ENCODE measurements at places on chromosomes 5 and 9.

DNA sequence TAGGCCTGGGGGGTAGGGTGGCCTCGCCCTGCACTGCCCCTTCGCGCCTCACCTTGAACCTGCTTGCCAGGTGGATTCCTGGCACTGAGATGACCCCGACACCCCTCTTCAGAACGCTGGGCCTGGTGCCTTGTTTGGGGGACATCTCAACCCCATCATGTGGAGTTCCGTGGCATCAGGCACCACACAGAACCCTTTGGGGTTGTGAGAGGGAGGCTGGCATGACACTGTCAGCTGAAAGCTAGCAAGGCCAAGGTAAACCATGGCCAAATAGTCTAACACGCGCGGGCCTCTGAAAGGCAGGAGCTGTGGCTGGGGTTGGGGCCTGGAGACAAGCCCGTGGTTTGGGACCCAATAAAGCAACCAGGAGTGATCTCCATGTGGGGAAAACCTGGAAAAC is 163.2 kb downstream of the FSTL4 start:
- DNase-seq: no peak

DNA sequence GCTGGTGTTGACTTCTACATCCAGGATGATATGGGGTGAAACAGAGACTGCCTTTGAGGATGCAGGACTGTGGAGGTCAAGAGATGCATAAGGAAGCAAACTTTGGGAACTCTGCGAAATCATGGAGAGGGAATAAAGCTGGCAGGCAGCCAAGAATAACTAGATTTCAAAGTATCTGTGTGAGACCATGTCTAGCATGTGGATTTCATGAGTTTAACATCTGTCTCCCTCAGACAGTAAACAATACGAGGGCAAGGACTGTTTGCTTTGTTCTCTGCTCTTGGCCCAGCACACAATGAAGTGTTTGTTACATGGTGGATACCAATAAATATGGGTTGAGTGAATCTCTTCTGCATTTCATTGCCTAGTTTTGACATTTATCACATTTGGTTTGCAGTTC is 71.3 kb downstream of the RASEF start:
- DNase-seq: no peak

- DNase-seq: peak; percentile 66
These were observed 13.9 kb upstream of the BASP1 start for GRCh38 chr5:17203329-17204132.

DNA sequence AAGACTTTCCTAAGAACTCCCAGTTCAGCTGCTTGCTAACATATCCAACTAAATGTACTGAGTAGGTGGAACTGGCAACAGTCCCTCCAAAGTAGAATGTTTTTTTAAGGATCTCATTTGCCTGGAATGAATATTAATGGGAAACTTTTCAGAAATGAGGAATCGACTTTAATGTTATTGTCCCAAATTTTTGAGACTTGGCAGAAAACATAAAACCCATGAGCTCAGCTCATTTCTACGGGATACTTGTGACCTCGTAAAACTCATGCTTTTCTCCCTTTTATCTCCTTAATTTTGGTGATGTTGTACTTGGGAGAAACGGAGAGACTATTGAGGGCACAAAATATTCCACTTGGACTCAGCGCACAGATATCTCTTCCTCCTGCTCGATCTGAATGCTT is 296.8 kb downstream of the EBF1 start:
- DNase-seq: no peak

GRCh38 chr9:124743686-124744348 is 27.3 kb downstream of the NR6A1 start:
- DNase-seq: no peak

GRCh38 chr9:24245988-24246387 is 299.7 kb downstream of the IZUMO3 start:
- peak; percentile 15 for DNase-seq

DNA sequence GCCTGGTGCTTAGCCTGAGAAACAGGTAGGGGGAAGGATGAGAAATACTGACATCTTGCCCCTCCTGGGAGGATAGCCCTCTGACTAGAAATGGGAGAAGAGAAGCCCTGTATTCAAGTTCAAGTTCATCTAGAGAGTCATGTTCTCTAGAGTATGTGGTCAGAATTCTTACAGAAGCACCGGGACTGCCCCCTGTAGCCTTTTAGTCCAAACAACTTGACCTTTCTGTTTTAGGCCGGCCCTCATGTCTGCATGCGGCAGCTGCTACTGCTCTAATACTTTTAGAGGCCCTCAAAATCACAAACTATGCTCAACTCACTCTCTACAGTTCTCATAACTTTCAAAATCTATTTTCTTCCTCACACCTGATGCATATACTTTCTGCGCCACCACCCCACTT is 47.7 kb downstream of the PHAX start:
- DNase-seq: no peak

GRCh38 chr5:33403187-33403586 is 37.6 kb upstream of the TARS1 start:
- DNase-seq: no peak

- DNase-seq: no peak
These were observed 62.9 kb downstream of the DRD1 start for GRCh38 chr5:175381130-175381529.

GRCh38 chr9:128611600-128612394 is 44.9 kb downstream of the DYNC2I2 start:
- DNase-seq: no peak

GRCh38 chr5:50922942-50923767 is 256.7 kb downstream of the PARP8 start:
- DNase-seq: no peak

GRCh38 chr5:88888848-88889188 is 5.8 kb upstream of the MEF2C start:
- DNase-seq: no peak

- no peak for DNase-seq
These were observed 54.7 kb downstream of the COL23A1 start for GRCh38 chr5:178535299-178536175.

DNA sequence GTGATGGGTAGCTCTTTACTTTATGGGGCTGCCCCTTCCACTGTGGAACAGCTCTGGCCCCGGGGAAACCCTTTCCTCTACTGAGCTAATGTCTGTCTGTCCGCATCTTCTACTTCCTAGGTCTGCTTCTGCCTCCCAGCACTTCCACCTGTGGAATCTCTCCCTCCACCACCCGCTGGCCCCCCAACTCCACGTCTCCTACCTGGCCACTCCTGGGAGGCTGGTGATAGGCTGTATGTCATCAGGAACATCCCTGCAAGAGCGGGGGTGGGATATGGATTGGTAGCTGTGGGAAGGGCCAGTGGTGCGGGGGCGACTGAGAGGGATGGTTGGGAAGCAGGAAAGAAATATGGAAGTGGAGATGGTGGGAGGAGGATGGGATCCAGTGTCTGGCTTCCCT is 9.2 kb downstream of the ALAD start:
- no peak for DNase-seq

DNA sequence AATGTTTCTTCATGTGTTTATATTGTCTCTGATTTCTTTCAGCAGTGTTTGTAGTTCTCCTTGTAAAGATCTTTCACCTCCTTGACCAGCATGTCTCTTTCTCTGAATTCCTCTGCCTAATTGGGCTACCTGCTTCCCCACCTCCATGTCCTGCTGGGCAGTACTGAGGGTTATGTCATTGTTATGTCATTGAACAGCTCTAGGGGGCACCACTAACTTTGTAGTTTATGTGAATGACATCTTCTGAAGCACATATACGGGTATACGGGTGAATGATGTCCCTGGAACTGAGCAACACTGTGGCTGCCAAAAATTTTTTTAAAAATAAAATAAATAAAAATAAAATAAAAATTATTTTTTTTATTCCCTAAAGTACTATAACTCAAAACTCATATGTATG is 16.9 kb upstream of the SNCAIP start:
- no peak for DNase-seq

DNA sequence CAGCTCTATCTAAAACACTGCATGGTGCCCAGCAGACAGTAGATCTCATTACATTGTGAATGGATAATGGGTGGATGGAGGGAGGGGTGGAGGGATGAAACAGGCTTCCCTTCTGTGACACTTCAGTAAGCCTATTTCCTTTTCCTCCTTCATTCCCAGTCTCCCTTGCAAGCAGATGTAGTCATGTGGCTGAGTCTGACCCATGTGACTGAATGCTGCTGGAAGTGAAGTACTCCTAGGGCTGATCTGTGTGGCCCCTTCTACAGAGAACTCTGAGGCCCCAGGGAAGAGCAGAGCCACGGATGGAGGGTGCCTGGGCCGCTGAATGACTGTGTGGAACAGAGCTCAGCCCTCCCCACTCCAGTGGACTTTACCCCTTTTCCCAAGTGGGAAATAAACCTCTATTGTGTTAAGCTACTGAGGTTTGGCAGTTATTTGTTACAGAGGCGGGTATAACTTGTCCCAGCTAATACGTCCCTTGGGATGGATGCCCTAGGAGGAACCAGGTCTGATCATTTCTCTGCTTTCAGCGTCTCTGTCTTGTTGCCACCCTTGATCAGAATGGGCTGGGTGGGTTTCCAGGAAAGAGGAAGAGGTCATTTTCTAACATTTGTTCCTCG is 176.1 kb upstream of the MVB12B start:
- no peak for DNase-seq

GRCh38 chr5:116876240-116876840 is 301.7 kb upstream of the SEMA6A start:
- no peak for DNase-seq

DNA sequence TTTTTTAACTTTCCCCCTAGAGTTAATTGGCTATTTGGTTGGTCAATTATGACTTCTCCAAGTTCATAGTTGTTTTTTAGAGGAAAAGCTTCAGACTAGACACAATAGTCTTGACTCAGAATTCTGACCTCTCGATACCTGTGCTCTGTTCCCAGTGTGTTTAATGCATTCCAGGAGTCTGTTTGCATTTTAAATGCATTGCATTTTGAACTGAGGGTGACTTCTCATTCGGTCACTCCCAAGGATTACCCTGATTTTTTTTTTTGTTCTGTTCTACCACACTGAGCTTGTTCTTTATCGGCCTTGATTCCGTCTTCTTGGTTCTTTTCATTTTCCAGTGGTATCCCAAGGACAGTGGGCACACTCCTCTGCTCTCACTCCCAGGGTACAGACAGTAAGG is 16.3 kb downstream of the ARHGEF28 start:
- no peak for DNase-seq

DNA sequence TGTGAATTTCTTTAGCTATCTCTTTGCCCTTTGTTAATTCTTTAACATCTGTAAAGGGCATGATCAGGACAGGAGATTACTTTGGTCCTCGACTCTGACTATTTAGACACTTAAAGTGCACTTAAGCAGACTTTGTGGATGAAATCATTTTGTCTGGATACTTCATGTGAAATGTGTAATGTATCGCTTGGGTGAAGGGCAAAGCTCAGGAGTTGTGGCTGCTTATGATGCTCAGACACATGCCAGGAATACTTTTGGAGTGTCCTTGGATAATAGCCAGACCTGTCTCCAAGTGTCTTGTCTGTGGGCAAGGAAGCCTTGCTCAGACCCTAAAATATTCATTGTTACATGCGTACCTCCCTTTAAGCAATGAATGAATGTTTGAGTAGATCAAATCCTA is 87.8 kb downstream of the RAI14 start:
- DNase-seq: no peak

GRCh38 chr5:115888027-115888426 is 46.3 kb downstream of the AP3S1 start:
- DNase-seq: no peak

DNA sequence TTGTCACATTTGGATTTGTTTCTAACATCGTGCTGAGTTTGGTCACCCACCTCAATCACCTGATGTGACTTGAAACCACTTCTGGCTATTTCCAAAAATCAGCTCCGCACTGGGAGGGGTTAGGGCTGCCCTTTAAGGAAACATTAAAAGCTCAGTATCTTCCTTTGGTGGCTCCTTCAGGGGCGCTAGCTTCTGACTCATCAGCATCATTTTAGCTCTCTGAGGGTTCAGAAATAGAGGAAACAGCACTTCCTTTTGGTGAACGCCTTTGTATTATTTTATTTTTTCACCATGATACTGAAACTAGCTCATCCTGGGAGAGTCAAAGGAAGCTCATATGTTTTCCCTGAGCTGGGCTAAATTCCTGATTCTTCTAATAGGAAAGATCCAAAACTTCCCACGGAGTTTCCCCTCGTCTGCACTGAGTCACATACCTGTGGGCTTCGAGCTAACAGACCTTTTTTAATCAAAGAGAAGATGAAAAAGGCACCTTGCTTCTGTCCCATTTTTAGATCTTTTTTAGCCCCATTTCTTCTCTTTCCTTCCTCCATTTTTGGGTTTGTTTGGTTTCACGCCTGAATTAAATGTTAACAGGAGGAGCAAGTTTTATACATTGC is 48.2 kb downstream of the ROPN1L start:
- no peak for DNase-seq

DNA sequence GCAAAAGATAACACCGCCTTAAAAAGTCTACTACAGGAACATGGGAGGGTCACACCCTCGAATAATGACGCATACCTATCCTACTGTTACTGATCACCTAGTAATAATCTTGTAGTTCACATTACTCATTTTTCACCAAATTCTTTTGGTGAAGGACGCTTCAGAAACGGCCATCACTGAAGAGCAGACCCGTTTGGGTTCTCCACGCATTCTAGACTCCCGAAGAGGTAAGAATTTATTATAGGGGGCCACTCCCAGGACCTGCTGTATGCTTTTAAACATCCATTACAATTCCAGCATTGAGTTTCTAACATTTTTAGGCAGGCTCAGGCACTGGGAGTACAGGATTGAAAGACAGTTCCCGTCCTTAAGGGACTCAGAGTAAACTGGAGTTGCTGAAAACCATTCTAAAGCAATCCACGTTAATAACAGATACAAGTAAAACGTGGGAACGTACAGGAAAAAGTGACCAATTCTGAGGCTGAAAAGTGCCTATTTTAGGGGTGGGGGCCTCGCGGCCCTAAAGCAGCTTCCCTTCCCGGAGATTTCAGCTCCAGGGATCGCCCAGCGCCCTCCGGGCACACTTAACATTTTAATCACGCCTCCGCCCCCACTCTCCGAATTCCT is at the start of gene FER:
Gene FER (plus strand): TSS at position 124 of the 627 bp plus-strand sequence. CDS start 50,286 bp downstream, outside the sequence.
- DNase-seq: no peak

- DNase-seq: no peak
These were observed 29.7 kb upstream of the MEIKIN start for GRCh38 chr5:131974956-131975726.

- no peak for DNase-seq
These were observed 23.2 kb downstream of the TTF1 start for GRCh38 chr9:132383462-132383883.

DNA sequence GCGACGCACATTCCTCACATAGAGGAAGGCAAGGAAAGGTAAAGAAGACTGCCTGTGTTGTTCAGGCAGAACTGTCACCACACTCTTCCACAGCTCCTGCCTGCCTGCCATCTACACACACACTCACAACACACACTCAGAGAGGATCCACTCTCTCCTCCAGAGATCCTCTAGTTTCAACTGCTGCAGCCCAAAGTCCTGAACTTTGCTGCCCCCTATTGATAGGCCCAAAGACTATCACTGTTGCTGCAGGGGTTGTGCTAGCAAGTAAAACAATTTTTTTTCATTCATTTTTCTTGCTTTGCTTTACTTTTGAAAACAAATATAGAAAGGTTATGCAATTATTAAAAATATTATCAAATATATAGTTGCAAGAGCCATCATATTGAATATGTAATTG is 5.9 kb upstream of the CFAP90 start:
- peak; percentile 68 for DNase-seq
